ENCODE measurements at places on chromosomes 12 and 14.
A peak's percentile ranks its signal among the peaks of the same experiment; 100 is the strongest.

GRCh38 chr12:76226397-76226796 is 121.8 kb downstream of the BBS10 start:
- DNase-seq: no peak

DNA sequence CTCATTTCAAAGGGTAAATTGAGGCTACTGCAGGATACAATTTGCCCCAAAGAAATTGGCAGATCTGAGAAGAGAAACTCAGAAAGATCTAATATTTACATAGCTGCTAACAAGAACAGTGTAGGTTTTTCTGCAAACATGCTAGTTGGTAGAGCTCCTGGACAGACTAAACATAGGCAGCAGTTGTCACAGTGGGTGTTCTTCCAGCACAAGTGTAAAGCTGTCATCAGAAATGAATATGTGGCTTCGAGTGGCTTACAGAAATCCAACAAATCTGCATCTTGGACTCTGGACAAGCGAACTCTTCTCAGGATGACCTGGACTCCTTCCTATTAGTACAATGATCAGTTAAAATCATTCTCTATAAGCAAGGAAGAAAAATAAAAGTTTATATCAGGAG is 5.9 kb downstream of the CBX5 start:
- DNase-seq: no peak

DNA sequence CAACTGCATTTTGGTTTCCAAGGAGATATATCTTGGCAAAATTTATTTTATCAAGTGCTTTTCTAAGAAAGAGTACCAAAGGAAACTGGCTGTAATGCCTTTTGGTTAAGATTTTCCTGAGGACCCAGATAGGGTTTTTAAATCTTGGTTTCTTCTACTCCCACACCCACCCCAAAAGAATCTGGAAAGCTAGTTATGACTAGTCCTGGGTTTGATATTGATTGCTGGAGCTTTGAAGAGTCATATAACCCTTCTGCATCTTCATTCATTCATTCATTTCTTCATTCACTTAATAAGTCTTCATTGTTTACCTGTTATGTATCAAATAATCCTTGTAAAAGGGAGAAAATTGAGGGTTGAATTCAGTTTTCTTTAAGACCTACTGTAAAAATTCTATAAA is 425.2 kb downstream of the PCNX1 start:
- no peak for DNase-seq

GRCh38 chr12:57477710-57478681 is 1.7 kb downstream of the ARHGAP9 start:
- no peak for DNase-seq

GRCh38 chr12:100716945-100717732 is 77.4 kb upstream of the ANO4 start:
- DNase-seq: no peak

- no peak for DNase-seq
Observed at GRCh38 chr12:28777603-28778365, 371.3 kb upstream of the FAR2 start.

- DNase-seq: no peak
Observed at GRCh38 chr14:73997944-73998447, 21.1 kb downstream of the ENTPD5 start.

GRCh38 chr14:85159726-85160125 is 370.2 kb upstream of the FLRT2 start:
- DNase-seq: no peak

DNA sequence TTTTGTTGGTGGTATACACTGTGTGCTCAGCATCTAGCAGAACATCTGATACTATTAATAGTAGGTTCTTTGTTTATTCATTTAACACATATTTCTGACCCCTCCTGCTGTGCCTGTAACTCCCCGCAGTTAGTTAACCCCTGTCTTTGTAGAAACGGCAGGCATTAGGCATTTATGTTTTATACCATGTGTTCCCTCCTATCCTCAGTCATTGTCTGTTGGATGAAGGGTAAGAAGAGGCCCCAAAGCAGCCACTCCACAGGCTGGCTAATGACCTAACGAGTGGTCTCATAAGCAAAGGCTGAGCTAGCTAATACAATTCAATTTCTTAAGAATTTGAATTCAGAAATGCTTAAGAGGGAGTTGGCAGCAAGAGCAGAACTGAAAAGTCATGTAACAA is 170.8 kb downstream of the TMX1 start:
- DNase-seq: no peak

DNA sequence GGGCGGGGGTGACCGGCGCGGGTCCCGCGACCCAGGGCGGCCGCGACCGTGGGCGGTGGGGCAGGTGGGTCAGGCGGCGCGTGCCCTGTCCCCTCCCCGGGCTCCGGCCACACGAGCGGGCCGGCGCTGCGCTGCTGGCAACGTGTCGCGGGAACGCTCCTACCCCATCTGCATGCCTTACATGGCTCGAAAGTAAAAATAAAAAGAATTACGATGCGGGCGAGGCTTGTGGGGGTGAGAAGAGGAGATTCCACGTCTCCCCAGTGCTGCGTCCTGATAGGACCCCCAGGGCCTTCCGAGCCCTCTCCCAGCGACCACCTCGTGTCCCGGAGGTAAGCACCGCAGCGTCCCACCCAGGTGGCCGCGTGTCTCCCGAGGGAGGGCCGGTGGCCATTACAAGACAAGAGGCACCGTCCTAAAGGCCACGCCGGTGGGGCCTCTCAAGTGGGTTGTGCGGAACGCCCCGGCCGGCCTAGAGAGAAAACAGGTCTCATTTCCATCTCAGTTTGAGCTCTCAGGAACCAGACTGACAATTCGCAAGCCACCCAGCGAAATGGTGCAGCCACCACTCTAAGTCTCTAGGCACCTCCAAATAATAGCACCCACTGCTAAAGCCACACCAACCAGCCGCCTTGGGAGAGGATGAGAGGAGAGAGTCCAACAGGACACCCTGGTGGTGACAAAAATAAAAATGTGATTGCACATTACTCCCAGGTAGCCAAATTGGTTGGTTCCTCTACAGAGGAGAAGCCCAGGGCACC is 612 bp upstream of the FOXN3 start:
- peak; percentile 86 for DNase-seq

- no peak for DNase-seq
Observed at GRCh38 chr12:107622001-107622400, 63.6 kb upstream of the PWP1 start.

DNA sequence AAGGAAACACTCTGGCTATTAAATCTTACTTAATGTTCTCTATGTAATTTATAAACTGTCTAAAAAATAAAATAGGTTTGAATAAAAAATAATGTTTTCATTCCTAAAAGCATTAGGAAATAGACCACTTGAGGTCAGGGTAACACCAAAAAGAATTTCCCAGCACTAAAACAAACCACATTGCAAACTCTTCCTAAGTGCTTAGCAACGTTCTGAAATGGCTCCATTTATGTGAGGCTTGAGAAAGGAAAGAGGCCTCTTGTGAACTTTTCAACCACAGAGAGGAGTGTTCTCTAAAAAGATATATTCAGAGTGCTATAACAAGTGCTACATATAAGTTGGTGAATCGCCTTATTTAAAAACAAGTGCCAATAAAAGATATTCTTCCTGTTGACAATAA is 42.7 kb downstream of the ALX1 start:
- DNase-seq: no peak

DNA sequence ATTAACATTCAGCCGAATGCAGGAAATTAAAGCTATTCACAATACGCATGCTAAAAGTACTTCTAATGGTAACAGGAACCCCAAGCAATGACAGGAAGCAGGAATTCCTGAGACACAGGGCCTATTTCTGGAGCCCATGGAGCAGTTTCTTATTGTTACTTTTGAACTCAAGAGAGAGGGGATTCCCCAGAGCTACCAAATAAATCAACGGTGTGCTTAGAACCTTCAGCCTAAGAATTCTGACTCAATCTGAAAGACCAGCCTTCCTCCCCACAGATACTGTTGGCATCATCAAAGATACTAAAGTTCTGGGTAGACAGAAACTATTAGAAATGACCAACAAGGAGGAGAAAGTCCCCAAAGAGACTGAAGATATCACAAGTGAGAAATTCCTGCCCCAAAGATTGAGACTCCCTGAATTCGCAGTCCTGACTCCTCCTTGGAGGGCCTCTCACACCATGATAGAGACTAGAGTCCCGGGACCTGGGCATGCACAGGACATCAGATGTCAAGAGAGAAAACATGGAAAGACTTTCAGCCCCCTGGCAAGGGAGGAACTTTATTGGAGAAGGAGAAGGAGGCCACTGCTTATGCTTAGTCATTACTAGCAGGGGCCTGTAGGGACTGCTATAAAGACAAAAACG is 32.7 kb downstream of the RTRAF start:
- no peak for DNase-seq

DNA sequence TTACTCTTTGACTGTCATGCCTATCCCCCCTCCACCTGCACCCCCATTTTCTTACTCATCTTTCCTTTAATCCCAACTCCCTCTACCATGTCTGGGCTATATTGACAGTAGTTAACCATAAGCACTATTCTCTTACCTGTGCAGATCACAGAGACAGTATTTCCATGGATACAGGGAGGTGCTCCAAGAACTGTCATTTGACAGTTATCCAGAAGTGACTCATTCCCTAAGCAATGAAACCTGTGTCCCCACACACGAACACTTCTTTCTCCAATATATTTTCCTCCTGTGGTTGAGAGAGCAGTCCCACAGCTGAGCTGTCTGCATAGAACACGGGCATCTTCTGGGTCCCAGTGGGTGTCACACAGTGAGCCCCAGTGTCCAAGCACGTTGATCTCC is 68.8 kb downstream of the CD163L1 start:
- no peak for DNase-seq

DNA sequence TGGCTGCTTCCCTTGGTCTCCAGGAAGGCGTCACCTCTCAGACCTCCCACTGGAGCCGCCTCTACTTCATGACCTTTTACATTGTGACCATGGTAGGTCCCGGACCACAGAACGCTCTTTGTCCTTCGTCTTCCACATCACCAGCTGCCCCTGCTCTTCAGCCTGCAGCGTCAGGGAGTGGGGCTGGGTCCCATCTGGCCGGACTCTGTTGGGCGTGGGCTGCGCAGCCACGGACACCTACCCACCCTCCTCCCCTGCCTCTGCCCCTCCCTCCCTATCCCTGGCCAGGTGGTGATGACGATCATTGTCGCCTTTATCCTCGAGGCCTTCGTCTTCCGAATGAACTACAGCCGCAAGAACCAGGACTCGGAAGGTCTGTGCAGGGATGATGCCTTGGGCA is 43.3 kb downstream of the SLC8B1 start:
- DNase-seq: no peak

GRCh38 chr12:67137256-67137655 is 131.9 kb upstream of the CAND1 start:
- no peak for DNase-seq

DNA sequence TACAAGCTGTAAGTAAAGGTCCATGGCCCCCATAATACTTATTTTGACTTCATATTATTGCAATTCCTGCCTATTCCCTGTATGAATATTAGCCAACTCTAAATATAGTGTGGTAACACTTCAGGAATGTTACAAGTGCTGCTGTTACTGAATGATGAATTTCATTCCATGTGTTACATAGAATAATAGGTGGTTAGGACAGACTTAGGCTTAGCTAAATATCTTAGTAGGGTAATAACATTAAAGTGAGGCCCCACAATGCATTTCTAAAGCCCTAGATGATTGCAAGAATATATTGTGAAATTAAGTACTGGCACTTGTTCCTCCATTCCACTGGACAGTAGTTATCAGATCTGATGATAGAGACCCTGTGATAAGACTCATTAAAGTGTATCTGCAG is 182.7 kb downstream of the PCNX1 start:
- no peak for DNase-seq

GRCh38 chr14:59926534-59926933 is 6.6 kb downstream of the LRRC9 start:
- no peak for DNase-seq

- peak; percentile 75 for DNase-seq
Observed at GRCh38 chr14:64201296-64201695, 92.9 kb downstream of the ESR2 start.

DNA sequence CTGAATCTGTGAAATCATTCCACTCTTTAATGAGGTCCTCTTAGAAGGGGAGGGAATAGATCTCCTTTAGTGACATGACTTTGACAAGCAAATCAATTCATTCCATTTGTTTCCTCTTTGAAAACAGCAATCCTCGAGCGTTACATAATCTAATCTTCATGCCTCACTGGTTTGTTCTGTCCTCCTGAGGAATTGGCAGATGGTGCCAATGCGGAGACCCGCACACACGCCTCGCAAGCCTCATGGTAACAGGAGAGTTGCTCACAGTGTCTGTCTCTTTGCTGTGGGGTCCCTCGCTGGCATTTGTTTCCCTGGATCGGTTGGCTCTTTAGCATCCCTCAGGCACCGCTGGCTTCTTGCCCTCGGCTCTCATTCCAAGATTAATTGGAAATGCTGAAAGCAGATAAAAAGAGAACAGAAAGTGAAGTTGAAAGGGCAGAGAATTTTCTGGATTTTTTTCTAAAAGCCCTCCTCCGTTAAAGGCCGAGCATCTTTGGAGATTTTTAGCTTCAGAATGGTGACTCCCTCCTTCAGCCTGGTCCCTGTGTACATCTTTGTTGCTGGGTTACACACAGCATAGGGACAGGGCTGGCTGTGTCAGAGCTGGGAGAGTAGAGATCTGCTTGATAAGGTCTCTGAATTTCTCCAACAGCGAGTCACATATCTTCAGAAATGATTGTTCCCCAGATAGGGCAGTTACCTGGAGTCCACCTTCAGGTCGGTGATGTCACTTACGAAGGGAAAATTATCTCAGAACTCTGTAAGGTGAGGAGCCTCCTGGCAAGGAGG is 10.1 kb upstream of the CABP1 start:
- DNase-seq: peak; percentile 1

DNA sequence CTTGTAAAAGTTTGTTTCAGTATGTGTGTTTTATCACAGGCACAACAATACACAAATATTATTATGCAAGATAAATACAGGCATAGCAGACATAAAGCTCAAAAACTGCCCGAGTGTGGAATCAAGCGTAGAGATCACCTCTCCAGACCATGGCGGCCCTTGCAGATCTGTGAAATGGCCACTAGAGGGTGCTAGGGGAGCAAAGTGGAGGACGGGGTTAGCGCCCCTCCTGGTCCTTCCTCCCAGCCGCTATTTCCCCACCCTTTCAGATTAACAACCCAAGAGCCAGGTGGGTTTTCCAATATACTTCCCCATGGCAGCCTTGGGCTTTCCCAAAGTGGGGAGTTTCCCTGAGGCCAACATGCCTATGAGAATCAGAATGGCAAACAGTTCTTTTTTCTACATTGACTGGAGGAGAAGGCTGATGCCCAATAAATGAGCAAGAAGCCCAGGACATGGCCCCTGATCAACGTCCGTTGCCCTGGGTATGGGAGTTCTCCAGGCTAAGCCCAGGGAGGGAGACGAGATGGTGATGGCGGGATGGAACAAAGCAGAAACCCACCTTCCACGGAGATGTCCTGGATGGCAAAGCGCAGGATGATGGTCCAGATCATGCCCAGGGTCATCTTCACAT is 67.4 kb downstream of the ACTN1 start:
- no peak for DNase-seq

- DNase-seq: no peak
Observed at GRCh38 chr14:89282191-89282590, 134.8 kb downstream of the FOXN3 start.

GRCh38 chr14:93462479-93462878 is 31.7 kb downstream of the UNC79 start:
- DNase-seq: no peak

GRCh38 chr14:64970776-64971477 is 1.2 kb downstream of the RAB15 start:
- DNase-seq: peak; percentile 58
